ENCODE measurements at places on chromosomes 7 and 10.

DNA sequence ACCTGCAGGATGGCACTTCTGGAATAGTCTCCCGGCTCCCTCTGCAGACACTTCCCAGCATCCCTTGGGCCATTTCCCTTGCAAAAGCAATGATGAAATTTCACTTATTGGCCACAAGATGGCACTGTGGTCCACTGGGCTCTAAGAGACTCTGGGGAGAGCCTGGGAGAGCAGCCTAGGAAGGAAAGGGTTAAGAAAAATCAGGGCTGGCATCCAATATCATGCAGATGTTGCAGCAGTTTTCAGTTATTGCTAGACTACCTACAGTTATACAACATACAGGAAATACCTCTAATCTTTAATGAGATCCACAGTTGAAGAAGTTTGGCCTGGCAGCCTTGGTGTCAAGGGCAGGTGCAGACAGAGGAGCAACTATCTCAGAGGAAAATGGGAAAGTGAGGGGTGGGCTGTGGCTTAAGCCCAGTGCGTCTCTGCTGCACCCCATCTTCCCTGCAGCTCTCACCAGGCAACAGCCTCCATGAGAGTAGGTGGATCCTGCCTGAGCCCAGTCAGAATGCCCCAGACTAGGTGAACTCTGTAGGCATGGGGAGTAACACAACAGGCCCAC lies 100.2 kb upstream of the PRSS58 start:
- DNase-seq, result no peak

- no peak for DNase-seq
Observed at GRCh38 chr7:151195616-151196450, 8.8 kb upstream of the ASB10 start.

GRCh38 chr10:71337219-71337701 lies 18.2 kb downstream of the SLC29A3 start:
- DNase-seq, result peak; percentile 51

GRCh38 chr7:6436385-6436685 lies 11.4 kb downstream of the DAGLB start:
- no peak for DNase-seq

DNA sequence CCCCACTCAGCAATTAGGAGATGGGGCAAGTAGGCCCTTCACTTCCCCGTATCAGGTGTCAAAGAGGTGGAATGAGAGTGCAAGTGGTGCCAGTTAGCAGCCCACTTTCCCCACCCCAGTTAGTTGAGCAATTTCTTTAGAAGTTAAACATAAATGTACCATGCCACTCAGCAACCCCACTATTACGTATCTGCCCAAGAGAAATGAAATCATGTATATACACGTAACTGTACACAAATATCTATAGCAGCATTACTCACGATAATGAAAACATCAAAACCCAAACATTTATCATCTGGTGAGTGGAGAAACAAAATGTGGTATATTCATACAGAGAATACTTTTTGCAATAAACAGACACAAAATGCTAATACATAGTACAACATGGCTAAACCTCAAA lies 50.4 kb downstream of the IMMP2L start:
- no peak for DNase-seq

- peak; percentile 66 for DNase-seq
Observed at GRCh38 chr10:91551856-91552255, 81.0 kb downstream of the PPP1R3C start.
